ENCODE measurements at places on chromosomes 13 and 19.

- no peak for DNase-seq
Measured at GRCh38 chr13:99960663-99961311, 10.8 kb downstream of the ZIC5 start.

- DNase-seq = peak; percentile 90
Measured at GRCh38 chr13:92224052-92224821, 825.8 kb downstream of the GPC5 start.

- no peak for DNase-seq
Measured at GRCh38 chr13:113387396-113387795, 23.5 kb upstream of the GRTP1 start.

DNA sequence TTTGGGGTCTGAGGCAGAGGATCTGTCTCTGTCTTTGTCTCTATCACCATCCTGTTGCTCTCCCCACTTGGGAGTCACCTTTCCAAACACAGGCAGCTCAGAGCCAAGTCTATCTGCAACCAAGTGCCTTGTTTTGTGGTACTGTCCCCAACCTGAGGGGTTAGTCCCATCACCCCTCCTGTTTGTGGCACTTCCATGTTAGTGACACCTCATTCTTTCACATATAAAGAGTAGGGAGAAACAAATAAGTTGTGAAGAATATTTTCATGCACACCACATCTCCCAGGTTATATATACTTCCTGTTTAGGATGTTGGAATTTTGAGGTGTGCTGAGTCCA lies 3.7 kb downstream of the GDF15 start:
- no peak for DNase-seq

- DNase-seq = no peak
Measured at GRCh38 chr13:48816700-48817099, 159.0 kb upstream of the FNDC3A start.

- no peak for DNase-seq
Measured at GRCh38 chr19:13029301-13029880, 34.1 kb downstream of the NFIX start.

DNA sequence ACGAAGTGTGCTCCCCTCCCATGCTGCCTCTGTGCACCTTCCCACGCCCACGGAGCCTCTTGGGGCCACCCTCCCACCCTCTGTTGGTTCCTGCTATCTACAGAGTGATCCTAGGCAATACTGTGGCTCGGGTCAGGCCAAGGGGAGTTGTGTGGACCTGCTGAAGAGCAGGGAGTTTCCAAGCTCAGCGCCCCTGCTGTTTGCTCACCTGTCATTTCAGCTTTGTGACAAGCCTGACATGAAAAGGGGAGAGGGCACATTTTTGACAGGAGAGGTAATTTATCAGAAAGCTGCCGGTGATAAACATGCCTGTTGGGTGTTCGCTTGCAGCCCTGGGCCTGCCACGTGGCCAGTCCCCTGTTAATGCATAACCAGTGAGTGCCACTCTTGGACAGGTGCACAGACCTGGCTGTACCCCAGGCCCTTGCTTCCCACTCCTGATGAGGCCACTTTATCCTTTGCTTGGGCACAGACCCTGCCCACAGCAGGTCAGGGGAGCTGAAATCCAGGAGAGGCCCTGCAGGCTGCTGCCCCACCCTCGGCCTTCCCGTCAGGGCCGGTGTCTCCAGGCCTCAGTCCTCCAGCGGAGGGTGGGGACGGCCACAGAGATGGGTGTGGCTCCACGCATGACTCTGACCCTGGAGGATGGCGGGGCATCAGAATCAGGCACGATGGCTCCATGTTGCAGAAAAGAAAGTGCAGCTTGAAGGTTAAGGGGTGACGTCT lies 201.5 kb upstream of the GPR12 start:
- DNase-seq = no peak

DNA sequence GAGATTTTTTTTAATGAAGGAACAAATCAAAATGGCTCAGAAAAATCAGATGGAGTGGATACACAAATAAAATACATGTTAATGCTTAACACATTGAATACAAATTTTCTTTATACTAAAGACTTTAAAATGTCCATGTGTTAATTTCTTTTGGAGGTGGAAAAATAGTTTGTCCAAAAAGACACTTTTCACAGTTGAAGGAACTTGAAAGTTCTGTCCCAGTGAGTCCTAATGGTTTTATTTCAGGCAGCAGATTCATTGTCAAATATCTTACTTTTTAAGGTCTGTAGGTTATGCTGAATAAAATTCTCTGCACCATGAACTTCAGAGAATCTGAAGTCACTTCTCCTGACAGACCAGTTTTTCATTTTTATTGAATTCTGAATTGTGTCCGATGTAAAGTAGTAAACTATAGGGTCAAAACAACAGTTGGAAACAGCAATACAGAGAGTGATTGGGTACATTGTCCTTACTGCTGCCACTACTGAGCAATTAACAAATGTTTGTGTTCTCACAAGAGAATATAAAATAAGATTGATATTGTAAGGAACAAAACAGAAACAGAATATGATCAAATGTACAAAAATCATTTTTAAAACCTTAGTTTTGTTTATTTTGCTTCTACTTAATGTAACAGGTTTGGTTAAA lies 1.6 kb downstream of the LPAR6 start:
- DNase-seq = no peak

DNA sequence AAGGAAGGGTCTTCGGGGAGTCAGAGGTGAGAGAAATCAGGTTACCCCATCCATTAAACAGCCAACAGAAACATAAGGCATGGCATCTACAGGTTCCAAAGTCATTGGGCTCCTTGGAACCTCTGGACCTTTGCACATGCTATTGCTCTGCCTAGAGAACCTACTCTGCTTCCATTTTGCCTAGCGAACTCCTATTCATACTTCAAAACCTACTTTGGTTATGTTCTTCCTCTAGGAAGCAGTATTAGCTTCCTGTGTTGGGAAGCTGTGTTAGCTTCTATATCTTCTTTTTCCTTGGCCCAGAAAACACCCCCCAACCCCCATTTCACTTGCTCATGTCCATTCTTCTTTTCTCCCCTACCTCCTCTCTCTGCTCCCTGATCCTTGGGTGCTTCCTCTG lies 39.6 kb downstream of the F2RL3 start:
- no peak for DNase-seq

GRCh38 chr19:28152195-28152594 lies 1060.8 kb downstream of the UQCRFS1 start:
- DNase-seq = no peak

GRCh38 chr19:46372901-46373490 lies 26.1 kb downstream of the PPP5C start:
- peak; percentile 60 for DNase-seq

GRCh38 chr19:3580156-3580934 lies 4.9 kb upstream of the GIPC3 start:
- peak; percentile 96 for DNase-seq

DNA sequence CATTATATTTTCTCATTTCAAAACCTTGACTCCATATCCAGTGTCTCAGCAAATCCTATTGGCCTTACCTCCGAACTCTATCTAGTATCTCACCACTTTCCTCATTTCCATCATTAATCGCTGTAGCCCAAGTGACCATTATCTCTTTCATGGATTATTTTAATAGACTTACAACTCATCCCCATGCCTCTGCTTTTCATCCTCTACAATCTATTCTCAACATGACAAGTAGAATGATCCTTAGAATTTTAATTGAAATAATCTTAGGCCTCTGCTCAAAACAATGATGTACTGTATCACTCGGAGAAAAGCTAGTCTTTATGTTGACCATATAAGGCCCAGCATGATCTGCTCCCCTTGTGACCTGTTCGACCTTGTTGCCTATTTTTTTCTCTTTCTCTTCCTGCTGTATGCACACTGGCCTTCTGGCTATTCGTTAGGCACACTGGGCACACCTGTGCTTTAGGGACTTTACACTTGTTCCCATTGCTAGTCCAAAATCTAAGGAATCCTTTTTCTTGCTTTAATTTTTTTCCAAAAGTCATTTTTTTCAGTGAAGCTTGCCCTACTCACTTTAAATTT lies 21.4 kb downstream of the DNAJC15 start:
- DNase-seq = no peak

DNA sequence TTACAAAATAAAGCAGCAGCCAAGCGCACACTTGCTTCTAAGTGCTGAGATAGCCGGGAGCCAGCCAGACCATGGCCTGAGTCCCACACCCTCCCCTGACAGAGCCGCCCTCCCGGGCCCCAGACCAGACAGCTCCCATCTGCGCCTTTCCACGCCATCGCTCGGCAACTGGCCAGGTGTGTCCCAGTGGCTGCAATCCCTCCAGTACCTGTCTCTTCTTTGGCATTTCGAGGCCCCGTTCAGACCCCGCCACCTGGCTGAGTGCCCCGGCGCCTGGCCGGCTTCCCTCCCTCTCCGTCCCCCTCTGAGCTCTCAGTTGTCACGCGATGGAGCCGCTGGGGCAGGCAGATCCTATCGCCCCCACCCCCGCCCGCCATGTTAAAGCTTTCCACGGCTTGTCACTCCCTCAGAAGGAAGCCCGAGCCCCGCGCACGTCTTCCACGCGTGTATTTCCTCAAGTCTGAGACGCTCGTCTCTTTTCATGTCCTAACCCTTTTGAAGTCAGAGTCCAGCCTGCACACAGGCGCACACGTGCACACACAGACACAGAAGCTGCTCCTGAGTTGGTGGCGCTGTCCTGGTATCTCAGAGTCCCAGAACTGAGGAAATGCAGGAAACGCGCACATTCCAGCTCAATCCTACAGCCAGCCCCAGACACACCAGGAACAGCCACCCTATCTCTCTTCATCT lies 7.9 kb downstream of the MLLT1 start:
- DNase-seq = peak; percentile 71

GRCh38 chr13:75052616-75053015 lies 429.4 kb downstream of the TBC1D4 start:
- no peak for DNase-seq

GRCh38 chr19:49588365-49589122 lies 2.4 kb upstream of the PRR12 start:
- no peak for DNase-seq

DNA sequence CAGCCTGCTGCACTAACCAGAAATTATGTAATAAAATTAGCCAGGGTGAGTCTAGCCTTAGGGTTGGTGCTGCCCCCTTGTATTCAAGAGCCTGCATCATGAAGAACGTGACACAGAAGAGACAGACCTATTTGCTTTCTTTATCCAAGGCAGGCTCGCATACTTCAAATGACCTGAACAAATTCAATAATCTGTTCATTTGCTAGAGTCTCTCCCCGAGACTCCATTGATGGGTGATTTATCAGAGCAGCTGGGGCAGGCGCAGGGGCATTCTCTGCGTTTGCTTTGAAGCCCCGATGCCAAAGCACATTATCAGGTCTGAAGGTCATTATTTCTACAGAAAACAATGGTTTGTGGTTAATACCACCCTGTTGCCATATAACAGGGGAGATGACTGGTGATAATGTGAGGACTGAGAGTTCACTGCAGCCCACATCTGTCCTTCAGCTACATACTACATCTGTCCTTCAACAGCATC lies 520.3 kb downstream of the DIAPH3 start:
- DNase-seq = no peak

DNA sequence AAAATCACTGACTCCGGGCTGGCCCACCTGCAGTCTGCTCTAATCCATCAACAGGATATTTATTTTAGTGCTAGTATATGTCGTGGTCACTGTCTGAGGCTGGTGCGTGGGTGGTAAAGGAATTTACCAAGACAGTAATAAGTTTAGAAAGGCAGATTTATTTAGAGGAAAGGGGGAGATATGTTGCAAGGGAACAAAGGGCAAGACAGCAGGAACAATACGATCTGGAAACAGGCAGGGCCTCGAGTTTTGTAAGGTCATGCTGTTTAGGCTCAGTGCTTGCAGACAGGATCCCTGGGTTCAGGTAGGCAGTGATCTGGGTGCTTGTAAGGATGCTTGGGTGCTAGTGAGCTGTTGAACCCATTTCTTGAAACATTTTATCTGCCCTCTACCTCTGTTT lies 748.2 kb upstream of the SLITRK5 start:
- DNase-seq = no peak

DNA sequence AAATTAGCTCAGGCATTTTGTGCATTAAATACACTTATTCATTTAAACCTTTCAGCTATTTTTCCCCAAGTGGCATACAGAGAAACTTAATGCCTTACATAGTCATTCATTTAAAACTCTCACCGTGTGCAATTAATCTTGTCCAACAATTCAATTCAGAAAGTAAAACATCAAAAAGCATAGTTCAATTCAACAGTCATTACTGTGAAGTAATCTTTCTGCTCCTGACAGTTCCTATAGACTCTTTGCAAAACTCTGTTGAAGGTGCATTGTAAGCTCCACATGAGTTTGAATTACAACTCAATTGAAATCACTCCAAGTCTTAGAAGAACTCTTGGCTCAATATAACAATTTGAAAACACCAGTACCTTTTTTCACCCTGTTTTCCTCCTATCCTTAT lies 228.3 kb downstream of the DACH1 start:
- DNase-seq = no peak

GRCh38 chr13:27211771-27212364 lies 39.5 kb upstream of the RPL21 start:
- DNase-seq = peak; percentile 63

DNA sequence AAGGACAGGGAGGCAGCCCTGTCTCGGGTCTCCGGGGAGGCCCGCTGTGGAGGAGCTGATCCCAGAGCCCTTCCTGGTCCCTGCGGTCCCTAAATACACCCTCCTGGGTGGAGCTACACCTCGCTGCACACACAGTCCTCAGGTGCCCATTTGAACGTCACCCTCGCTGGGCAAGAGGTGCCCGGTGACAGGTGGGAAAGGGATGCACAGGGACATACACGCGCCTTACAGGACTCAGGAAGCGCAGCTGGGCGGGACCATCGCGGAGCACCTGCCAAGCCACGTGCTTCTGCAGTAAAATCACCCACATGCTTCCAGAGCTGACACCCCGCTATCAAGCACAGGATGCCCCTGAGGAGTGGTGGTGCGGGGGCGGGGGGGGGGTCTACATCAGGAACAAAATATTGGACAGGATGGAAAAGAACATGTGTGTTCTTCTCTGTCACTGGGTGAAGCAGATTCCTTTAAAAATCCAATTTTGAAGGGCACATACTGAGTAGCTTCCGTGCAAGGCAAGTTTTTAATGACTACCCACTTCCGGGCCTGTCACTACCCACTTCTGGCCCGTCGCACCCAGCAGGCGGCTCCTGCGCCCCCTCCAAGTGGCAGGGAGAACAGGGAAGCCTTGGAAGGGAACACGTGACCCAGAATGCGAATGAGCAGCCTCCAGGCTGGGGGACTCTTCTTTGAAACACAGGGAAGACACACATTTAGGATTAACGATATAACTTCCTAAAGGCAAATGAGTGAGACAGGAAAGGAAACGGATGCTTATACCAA lies 78.9 kb downstream of the COL4A1 start:
- DNase-seq = no peak

DNA sequence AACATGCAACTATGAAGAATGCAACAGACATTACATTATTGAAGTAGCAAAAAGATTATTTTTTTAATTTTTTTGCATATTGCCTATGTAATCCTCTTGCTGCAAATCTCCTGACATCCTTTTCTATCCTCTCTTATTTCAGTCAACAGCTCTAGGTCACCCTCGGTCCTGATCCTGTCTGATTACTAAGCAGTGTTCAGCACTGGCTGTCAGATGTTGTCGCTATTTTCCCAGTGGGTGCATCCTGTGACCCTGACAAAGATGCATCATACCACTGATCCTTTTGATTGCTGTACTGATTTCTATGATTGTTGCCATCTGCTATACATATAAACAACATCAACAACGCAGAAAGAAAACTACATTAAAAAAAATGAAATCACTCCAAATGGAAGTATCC lies 443.7 kb upstream of the PRR20A start:
- DNase-seq = no peak

GRCh38 chr13:45104261-45104660 lies 16.0 kb upstream of the GTF2F2 start:
- no peak for DNase-seq

- peak; percentile 40 for DNase-seq
Measured at GRCh38 chr13:98761126-98761985, 8.9 kb upstream of the SLC15A1 start.
